ENCODE measurements at places on chromosomes 6 and 20. TPM values are rescaled to one million over a fixed set of nuclear protein-coding genes. Genes with fewer than 3 reads are reported as not detected.

The BEND6 gene
- 0.79 TPM for total RNA-seq

DNA sequence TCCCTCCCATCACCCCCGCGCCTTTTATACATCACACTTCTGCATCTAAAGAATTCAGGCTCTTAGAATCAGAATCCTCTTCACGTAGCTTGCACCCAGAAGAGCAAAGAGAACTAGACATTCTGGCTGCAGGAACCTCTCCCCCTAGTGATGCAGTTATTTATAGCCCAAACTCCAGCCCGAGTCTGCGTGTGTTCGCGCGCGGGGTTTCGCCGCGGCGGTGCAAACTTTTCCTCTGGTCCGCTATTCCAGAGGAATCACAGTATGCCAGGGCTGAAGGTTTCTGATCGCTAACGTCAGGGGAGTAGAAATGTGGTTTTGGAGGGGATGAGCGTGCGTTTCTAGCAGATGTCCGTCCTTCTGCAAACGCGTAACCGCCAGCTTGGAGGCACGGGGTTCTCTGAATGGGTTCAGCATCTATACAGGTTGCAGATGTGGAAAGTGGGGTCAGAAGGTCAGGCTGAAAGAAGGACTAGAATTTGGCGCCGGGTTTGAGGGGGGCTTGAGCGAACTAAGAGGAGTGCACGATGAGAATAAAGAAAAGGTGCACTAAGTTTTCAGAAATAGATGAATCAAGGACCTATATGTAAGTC lies 1.8 kb downstream of the EPHA7 start:
- DNase-seq = no peak

DNA sequence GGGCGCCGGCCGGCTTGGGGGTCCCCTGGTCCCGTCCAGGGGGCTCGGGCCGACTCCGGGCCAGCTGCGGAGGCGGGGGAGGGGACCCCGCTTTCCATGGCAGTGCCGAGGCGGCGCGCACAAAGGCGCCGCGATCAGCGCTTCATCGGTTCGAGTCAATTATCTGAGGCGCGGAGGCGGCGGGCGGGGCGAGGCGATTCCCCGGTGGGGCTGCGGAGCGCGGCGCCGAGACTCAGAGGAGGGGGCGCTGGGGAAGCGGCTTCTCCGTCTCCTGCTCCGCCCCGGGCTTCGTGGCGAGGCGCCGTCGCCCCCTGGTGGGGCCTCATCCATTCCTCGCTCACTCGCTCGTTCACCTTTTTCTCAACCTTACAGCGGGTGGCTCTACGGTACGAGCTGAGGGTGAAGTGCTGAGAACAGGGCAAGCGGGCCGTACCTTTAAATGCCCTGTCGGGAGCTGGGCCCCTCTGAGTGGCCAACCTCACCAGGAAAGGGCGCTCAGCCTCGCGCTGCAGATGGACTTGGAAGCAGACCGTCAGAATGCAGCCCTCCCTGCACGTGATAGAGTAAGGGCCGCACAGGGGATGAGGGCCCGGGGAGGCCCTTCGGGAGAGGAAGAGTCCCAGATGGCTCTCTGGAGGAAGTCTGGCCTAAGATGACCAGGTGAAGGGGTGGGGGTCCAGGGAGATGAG lies 39.9 kb downstream of the SLC52A3 start:
- peak; percentile 22 for DNase-seq

- no peak for DNase-seq
These were observed 15.6 kb downstream of the COMMD7 start for GRCh38 chr20:32727683-32728082.

DNA sequence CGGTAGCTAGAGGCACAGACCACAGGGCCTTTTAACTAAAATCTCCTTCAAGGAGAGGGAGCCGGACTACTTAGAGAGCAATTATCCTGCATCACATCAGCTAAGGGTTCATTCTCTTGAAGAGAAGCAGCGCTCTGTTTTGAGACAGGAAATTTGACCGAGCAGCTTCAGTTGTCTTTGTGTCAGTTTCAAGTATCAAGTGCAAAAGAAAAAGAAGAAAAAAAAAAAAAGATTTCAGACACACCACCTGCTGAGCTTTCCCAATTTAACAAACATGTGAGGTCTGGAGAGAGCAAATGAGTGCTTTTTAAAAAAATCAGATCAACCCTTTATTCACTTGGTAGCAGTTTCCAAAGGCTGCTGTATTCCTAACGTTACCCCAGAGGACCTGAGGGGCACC lies 273.5 kb upstream of the POU3F2 start:
- no peak for DNase-seq

- no peak for DNase-seq
These were observed 53.2 kb downstream of the GINS1 start for GRCh38 chr20:25460566-25461280.

GRCh38 chr6:137349856-137350830 lies 131.0 kb upstream of the IFNGR1 start:
- DNase-seq = no peak
